ENCODE measurements at places on chromosomes 2 and 18.

GRCh38 chr2:134667081-134667480 lies 51.7 kb downstream of the TMEM163 start:
- DNase-seq: no peak

DNA sequence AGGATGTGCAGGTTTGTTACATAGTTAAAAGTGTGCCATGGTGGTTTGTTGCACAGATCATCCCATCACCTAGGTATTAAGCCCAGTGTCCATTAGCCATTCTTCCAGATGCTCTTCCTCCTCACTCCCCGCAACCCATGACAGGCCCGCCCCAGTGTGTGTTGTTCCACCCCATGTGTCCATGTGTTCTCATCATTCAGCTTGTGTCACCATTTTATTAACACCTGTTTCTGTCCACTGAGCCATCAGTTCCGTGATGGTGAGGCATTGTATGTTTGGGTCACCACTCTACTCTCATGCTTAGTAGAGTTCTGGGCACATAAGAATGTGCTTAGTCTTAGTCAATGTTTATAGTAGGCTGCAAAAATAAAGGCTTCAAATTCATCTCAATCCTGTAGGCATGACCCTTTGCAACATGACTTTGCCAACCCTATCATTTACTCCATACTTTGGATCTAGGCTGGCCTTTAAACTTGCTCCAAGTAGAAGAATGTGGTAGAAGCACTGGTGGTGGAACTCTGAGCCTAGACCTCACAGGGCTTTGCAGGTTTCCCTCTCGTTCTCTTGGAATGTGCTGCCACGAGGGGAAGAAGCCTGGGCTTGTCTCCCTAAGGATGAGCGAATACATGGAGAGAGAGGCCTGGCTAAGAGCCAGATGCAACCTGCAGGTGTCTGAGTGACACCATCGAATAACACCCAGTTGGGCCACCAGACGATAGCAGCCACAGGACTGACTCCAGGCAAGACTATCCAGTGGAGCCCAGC lies 161.5 kb downstream of the NAPG start:
- DNase-seq: no peak

DNA sequence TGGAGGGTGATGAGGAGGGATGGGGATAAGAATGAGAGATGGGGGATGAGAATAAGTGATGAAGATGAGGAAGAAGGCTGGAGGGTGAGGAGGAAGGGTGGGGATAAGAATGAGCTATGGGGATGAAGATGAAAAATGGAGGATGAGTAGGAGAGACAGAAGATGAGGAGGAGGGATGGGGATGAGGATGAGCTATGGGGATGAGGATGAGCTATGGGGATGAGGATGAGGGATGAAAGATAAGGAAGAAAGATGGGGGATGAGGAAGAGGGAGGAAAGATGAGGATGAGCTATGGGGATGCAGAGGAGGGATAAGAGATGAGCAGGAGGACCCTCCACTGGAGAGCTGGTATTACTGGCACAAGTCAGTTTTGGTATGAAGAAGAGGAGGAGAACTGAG lies 231.5 kb downstream of the NAPG start:
- DNase-seq: no peak

DNA sequence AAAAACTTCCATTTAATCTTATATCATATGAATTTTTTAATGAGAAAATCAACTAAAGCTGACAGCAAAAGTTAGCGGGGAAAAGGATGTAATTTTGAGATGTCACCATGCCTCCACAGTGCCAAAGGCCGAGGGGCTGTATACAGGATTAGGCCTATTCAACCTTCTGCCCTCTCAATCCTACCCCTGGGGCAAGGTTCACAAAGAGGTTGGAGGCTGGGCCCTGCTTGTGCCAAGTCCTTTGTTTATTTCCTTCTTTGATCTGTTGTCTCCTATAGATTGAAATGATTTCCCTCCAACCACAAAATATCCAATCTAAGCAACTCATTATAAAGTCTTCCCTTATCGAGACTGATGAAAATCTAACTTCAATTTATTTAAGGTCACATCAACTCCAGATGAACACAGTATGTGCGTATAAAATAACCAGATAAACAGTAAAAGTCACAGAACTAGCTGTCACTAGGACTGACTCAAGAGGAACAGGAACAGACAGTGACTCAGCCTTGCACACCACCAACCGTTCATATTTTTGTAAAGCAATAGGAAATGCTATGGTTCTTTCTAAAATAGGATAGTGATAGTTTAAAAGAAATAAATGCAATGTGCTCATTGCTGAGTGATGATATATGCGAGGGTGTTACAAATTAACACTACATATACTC lies 95.8 kb downstream of the SLC25A12 start:
- DNase-seq: no peak

DNA sequence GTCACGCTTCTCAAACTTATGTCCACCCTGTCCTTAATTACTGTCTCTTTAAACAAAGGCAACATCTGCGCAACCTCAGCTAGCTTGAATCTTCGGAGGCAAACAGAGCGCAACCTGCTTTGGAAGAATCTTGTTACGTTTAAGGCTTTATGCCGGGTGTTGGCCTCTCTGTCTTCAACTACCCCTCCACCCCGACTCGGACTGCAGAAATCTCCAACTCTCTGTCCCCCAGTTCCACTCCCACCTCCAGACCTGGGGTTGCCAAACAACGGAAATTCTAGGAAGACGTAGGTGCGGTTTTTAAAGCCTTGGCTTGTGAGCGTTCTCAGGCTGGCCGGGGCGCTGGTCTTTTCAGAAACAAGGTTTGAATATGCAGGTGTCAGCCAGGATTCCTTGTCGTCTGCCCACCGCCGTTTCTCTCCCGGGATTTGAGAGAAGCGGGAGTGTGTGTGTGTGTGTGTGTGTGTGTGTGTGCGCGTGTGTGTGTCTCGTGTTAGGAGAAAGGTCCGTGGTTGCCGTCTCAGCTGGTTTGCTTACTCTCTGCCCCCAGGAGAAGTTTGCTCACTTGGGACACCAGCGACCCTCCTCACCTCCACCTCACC lies 1.1 kb upstream of the ONECUT2 start:
- DNase-seq: no peak

Measured in hypothalamus (tissue), 51 donors.